ENCODE measurements at places on chromosomes 6 and 20.

GRCh38 chr20:24149175-24149574, 160.6 kb upstream of the GGTLC1 start:
- DNase-seq, result no peak

- no peak for DNase-seq
Observed at GRCh38 chr20:50277460-50278376, 87.1 kb downstream of the CEBPB start.

GRCh38 chr6:6893701-6894100, 214.1 kb upstream of the RREB1 start:
- no peak for DNase-seq

DNA sequence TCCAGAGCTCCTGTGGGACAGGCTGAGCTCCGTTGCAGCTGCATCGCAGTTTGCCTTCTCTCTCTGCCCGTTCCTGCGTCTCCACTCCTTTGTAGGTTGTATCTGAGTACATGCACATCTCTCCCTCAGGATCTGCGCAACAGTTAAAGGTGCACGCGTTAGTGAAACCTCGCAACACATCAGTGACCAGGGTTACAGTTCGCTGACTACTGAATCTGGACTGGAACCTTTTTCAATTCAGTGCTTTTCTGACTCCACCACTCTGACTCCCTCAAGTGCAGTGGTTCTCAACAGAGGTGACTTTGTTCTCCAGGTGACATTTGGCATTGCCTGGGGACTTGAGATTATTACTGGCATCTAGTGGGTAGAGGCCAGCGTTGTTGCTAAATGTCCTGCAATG, 44.0 kb downstream of the UST start:
- DNase-seq, result no peak

DNA sequence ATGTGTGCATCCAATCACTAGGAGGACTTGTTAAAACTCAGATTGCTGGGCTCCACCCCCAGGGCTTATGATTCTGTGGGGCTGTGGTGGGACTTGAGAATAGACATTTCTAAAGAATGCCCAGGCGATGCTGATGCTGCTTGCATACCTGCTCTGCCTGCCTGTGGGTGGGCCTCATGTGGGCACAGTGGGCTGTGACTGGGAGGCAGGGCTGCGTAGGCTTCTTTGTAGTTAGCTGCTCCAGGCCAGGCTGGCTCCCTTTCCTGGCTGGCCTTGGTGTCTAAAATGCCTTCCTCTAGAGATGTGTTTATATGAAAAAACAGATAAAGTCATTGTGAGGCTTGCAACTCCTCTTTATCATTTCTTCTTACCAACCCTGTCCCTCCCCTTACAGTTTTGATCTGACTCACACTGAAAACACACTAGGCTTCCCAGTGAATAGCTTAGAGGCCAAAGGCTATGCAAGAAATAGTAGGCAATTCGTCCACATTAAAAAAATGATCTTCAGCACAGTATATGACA, 495.5 kb upstream of the MAP3K7 start:
- no peak for DNase-seq

DNA sequence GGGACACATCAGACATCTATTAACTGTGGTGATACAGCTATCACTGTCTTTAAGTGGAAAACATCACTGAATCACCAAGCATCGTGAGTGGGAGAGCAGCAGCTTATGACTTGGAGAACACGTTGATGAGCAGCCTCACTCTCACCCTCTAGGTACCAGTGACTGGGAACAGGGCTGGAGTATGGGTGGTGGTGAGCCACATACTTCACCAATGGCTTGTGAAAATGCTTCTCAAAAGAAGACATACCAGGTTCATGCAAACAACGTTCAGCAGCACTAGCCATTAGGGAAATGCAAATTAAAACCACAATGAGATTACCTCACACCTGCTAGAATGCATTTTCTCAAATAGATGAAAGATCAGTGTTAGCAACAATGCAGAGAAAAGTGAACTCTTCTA, 25.3 kb downstream of the SNX5 start:
- no peak for DNase-seq

- DNase-seq, result no peak
Observed at GRCh38 chr6:37614491-37614890, 83.2 kb downstream of the MDGA1 start.

DNA sequence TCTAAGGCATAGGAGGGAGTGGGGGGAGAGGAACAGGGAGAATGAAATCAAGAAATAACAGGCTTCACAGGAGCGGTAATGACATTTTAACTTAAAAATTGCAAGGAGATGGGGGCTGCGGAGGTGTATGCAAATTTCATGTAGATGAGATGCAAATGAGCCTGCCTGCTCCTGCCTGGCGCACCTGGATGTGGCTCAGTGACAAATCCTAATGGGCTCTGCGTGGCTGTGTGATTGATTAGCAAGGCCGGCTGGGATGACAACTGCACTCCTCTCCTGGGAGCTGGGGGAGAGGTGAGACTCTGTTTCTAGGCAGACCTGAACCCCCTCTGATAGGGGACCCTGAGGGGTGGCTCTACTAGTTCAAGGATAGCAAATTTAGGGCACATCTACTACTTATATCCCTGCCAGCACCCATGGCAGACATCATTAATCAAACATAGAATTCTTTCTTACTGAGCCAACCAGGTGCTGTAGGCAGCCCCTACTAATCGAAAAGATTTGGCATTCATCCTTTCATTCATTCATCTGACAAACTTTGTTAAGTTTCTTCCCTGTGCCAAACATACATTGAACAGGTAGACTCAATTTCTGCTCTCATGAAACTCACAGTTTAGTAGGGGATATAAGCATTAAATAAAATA, 38.4 kb upstream of the TGM2 start:
- DNase-seq, result no peak

GRCh38 chr6:73177221-73177944, 47.9 kb downstream of the KHDC1L start:
- no peak for DNase-seq

Data from stimulated activated CD8-positive, alpha-beta memory T cell treated with anti-CD3 and anti-CD28 coated beads, Interleukin-7, amount 100 ng/mL, for 4 hours (primary cell).